ENCODE measurements at places on chromosomes 7 and 10.

- DNase-seq, result no peak
These were observed 107.4 kb downstream of the LHPP start for GRCh38 chr10:124568848-124569622.

- DNase-seq, result peak; percentile 75
These were observed 138.4 kb upstream of the TNS3 start for GRCh38 chr7:47720141-47720906.

DNA sequence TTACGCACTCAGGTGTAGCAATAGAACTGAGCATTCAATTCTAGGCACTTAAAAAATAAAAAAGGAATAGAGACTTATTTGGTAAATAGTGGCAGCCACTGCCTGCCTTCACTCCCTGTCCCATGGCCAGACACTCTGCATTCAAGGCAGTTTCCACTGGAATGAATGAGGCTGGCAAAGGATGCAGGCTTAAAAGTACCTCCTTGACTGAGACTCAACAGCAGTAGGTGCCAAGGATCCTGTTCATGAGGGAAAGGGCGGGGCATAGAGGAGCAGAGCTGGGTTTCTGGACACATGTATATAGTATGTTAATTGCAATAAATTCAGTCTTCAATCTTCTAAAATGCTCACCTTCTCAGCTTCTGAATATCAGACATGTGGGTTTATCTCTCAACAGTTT, 242.6 kb downstream of the PHF14 start:
- DNase-seq, result no peak

DNA sequence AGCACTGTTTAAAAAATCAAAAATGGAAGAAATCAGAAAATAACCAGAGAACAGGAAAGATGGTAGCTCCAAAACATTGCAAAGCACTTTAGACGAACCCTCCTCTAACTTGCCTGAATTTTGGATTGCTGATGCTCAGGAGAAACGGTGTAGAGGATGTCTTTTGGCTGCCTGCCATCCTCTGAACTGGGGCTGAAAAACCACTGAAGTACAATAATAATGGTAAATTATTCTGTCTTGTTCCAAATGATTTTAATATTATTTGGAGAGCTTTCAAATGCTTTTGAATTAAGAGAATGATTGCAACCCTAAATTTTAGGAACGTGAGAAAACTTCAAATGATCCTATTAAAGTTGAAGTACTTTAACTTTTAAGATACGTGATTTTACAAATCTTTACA, 167.3 kb upstream of the SLC13A1 start:
- DNase-seq, result no peak

DNA sequence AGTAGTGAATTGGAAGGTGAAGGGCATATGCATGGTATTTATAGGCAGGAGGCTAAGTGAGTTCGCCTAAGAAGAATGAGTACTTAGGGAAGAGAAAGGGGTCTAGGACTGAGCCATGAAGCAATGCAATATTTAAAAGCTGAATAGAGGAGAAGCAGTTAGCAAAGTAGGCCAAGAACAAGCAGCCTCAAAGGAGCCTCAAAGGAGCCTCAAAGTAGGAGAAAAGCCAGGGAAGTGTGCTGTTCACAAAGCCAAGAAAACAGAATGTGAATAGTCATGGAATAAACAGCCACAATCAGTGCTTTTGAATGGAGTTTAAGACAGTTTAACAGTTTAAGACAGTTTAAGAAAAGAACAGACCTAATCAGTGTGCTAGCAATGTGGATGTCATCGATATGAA, 762.0 kb downstream of the SORCS1 start:
- DNase-seq, result peak; percentile 34

DNA sequence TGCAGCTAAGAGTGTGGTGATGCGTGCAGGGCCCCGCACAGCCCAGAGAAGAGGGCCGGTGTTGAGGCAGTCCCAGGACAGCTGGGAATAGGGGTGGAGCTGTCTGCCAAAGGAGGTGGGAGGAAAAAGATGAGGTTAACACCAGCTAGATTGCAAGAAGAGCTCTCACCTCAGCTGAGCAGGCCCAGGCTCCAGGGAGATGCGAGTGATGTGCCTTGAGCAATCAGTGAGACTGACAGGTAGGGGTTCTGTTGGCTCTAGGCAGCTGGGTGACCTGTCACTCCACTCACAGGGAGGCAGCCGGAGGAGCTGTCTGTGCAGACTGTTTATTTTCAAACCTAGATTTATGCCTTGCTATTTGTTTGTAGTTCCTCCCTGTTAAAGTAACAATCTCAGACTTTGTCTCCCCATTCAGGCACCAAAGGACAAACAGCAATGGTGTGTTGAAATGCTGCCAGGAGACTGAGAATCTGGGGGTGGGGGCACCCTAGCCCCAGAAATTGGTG, 205.1 kb upstream of the CXCL12 start:
- DNase-seq, result no peak

- DNase-seq, result no peak
These were observed 34.0 kb downstream of the BMPR1A start for GRCh38 chr10:86790394-86790793.

DNA sequence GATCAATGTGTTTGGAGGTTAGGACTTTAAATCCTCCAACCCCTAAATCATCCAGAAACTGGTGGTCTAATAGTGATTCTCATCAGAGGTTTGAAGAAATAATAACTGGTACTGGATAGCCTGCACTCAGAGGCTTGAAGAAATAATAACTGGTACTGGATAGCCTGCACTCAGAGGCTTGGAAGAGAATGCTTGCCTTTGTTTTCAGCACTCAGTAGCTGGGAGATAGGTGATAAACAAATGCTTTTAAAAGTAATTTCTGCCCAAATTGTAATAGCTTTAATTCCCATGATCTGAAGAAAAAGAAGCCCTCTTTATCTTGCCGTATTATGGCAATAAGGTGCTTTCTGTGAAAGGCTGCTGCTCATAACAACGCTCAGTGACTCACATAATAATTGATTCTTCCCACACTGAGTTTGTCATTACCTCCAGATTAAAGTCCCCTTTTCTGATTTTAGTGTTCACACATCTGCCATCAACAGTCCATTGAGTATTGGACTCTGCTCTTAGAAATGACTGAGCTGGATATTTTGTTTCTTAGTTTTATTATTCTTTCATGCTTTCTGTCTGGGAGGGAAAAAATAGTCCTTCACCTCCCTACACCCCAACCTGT, 112.3 kb upstream of the PHYHIPL start:
- DNase-seq, result no peak

GRCh38 chr7:48089046-48090003, at the start of gene UPP1:
Gene UPP1, plus strand, starts transcription at chr7:48089265. Its CDS starts 5,519 bp downstream, at chr7:48094784.
- peak; percentile 97 for DNase-seq

DNA sequence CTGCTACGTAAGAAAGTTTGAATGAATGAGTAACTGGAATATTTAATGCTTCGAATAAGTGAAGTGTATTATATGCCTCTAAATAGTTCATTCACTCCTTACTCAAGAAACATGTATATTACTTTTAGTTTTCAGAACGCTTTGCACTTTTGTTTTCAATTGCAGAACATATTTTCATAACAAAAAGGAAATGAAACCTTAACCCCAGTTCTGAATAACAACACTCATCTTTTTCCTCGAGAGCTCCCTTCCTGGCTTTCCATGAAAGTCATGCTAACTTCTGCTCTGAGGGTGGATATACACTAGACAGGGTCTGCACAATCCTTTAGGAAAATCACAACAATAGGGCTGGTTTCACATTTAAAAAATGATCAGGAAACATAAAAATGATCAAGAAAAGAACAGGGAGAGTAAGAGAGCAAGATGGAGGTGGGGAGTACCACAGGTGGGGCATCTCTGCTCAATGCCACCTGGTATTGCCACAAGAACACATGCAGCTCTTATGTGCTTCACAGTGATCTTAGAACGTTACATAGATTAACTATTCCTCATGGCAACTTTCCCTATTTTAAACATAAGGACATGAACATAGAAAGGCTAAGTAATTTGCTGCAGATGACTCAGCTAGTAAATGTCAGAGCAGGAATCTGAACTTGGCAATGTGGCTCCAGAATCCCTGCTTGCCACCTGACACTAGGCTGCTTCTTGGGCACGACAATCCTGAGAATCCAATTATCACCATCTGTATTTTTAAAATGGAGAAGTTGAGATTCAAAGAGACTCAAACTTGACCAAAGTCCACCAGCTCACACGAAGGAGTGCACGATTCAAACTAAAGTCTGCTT, 219.5 kb upstream of the AOAH start:
- DNase-seq, result no peak

DNA sequence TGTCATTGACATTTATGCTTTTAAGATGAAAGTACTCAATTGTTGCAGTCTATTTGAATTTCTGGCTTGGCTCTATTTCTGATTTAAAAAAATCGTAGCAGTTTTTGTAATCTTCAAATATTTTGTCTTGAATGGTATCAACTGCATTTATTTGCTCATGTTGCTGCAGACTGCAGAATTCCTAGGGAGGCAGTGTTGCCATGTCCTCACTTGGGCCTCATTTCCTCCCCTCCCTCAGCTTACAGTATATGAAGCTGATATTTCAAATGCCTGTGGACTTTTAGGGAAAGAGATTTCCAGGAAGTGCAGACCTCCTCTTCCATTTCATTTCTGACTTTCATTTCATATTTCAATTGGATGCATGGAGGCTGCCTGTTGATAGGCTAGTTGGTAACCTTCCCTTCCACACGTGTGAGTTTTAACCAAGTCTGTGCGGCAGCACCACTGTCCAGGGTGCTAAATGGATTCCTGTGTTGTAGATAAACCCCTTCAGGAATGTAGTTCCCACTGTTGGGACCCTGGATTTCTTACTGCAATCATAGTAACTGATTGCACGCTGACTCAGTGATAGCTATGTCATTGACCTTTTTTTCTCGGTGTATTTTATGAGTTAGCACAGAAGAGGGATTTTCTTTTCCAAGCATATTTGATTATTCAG, 17.5 kb downstream of the VPS50 start:
- no peak for DNase-seq

DNA sequence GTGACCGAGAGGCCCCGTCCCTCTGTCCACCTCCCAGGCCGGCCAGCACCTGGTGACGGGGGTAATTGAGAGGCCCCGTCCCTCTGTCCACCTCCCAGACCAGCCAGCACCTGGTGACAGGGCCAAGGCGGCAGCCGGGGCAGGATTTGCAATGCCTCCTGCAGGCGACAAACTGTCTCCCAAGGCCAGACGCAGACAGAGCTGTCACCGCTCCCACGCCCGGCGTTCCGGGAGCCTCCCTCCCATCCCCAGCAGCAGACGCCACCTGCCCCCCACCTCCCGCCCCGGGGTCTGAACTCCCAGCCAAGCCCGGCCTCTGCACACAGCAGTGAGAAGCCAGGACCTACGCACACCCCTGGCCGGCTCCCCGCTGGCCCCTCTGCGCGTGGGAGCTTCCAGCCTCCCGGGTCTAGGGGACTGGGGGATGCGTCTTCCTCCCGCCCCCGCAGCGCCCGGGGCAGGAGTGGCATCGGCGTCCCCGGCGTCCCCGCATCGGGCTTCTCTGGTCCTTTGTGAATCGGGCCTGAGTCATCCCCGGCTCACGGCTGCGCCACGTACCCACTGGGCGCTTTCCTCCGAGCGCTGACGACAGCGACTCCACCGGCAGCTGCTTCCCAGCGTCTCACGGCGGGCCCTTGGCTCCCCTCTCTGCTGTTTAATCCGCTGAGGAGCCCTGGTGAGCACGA, 95.1 kb upstream of the DIP2C start:
- peak; percentile 81 for DNase-seq

GRCh38 chr7:77327067-77327931, 88.8 kb downstream of the GSAP start:
- peak; percentile 97 for DNase-seq

GRCh38 chr7:80124526-80125264, 9.9 kb upstream of the GNAI1 start:
- no peak for DNase-seq

DNA sequence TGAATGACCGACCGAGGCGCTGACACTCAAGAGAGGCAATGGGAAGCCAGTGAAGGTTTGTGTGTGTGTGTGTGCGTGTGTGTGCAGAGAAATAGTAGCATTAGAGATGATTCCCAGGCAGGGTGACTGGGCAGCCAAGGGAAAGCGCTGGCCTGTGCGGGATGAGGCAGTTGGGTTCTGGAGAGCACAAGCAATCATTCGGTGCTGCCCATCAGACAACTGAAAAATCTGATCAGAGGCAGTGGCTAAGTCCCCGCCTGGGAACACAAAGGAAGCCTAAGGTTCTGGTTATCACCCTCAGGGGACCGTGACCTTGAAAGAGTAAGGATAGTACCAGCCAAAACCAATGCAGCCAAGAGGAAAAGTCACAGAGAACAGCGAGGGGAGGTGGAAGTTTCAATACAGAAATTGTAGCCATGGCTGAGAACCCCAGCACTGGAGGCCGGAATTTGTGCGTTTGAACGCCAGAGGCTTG, 868 bp upstream of the PDCD4 start:
- peak; percentile 58 for DNase-seq

DNA sequence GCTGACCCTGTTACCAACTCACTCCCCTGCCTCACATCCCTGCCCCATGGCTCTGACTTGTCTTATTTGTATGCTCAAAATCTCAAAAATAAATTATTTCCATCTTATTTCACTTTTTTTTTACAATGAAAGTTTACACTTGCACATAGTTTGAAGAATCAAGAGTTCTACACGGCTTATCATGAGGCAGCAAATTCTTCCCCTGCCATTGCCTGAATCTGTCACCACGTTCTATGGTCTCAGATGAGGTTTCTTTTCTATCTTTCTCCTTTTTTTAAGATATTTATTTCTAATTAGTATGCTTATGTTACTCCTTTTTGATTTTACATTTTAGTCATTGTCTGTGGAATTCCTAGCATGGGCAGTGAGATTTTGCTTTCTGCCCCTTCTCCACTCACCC, 28.4 kb downstream of the ARHGAP22 start:
- no peak for DNase-seq

DNA sequence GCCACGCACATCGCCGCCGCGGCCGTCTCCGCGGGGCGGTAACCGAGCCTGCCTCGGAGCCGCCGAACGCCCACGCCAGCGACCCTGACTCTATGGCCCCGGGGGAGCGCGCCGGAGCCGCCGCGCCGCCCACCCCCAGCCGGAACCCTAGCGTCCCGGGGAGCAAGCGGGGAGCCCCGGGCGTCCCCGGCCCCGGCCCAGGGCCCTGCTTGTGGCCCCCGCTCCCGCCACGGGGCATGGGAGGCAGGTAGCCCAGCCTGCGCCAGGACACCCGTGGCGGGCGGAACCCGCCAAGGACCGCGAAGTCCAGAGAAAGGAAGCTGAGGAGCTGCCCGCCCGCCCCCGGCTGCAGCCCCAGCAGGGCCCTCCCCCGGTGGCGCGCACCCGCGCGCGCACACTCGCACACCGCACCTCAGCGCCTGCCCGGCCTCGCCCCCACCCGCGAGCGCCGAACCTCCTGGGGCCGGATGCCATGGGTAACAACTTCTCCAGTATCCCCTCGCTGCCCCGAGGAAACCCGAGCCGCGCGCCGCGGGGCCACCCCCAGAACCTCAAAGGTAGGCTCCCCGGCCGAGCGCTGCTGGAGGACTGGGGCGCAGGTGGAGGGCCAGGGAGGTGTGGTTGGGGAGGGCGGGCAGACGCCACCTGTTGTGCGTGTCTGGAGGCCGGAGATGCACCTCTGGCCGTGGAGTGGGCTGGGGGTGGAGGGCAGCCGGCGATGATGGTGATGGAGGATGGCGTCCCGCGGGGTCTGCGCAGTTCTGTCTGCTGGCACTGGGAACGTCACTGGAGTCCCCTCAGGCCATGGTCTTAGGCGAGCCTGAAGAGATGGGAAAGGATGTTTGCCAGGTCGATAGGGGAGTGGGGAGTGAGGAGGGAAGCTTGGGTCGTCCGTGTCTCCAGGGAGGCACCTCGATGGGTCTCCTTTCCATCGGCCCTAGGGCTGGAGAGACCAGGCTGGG, 692 bp downstream of the NEURL1 start:
- no peak for DNase-seq

All from foreskin fibroblast (primary cell).